Astrocyte of the hippocampus (primary cell): ENCODE measurements at places on chromosomes 5 and 9.
A peak's percentile ranks its signal among the peaks of the same experiment; 100 is the strongest.

GRCh38 chr5:159906943-159907342, 9.3 kb upstream of the ADRA1B start:
- peak; percentile 47 for DNase-seq

- no peak for DNase-seq
These were observed 21.0 kb downstream of the LARP1 start for GRCh38 chr5:154776167-154776566.

DNA sequence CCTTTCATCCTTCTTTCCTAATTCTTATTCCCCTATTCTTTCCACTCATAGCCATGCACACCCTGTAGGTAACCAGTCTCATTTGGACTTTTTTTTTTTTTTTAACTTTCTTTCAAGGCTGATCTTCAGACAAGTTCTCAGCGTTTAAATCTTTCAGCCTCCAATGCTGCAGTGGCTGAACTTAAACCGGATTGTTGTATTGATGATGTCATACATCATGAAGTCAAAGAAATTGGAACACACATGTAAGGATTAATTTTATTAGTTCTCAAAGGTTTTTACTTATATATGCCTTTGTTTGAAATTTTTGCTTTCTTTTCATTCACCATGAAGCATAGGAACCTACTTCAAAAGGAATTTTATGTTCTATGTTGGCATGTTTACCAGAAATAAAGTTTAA, 22.1 kb downstream of the SHLD3 start:
- DNase-seq: no peak

- DNase-seq: no peak
These were observed 148.9 kb upstream of the IRX2 start for GRCh38 chr5:2900360-2900759.

GRCh38 chr9:128920381-128921058, at the start of gene PHYHD1:
Gene PHYHD1 (plus strand): TSS chr9:128920982. CDS start chr9:128922324, 1,342 bp downstream.
- DNase-seq: peak; percentile 70
